Type B pancreatic cell (in vitro differentiated cells): ENCODE measurements at places on chromosomes 6 and 20.

DNA sequence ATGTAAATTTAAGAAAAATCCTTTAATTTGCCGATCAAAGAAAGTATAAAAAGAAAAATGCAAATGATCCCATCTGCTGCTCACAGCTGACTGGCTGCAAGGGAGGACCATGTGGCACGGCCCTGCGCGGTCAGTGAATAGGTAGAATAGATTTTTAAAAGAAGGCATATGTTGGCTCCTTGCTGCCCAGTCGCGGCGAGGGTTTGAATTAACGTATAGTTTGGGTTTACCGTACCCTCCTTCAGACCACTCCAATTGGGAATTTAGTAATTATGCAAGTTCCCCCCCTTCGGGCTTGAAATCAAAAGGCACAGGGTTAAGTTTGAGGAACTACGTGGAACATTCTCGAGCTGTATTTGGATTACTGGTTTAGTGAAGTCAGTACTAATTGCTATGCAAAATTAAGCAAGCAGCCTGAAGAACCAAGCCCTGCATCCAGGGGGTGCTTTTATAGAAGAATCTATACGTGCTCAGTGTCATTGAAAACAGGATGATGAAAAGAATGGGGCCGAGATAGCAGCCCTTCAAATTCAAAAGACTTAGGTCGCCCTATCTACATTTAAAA is 1.1 kb upstream of the BEND3 start:
- no peak for DNase-seq

- DNase-seq, result no peak
Observed at GRCh38 chr20:57080796-57081195, 185.6 kb downstream of the BMP7 start.

- DNase-seq, result no peak
Observed at GRCh38 chr20:38599410-38599882, 2.2 kb upstream of the ARHGAP40 start.

DNA sequence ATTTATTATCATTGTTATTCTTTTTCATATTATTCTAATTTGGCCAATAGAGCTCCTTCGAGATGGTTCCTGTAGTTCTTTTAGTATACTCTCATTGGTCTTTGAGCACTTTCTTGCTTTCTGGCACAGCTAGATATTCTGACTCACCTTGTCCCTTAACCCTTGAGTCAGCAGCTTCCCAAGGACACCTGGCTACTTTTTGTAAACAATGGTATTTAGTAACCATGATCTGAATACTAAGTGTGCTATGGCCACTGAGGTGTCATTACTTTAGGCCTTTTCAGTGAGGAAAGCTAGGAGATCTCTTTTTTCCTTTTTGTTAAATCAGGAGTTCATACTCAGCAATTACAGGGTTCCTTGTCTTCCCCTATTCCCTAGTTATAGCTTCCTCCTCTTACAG is 126.5 kb upstream of the CITED2 start:
- DNase-seq, result no peak

DNA sequence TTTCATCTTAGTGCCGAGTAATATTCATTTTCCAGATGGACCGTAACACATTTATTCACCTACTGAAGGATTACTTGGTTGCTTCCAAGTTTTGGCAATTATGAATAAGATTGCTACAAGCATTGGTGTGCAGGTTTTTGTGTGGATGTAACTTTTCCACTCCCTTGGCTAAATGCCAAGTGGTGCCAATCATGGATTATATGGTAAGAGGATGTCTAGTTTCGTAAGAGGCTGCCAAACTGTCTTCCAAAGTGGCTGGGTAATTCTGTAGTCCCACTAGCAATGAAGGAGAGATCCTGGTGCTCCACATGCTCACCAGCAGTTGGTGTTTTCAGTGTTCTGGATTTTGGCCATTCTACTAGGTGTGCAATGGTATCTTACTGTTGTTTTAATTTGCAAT is 117.1 kb downstream of the IRF4 start:
- DNase-seq, result no peak

- no peak for DNase-seq
Observed at GRCh38 chr6:73566954-73567591, 46.2 kb upstream of the EEF1A1 start.

DNA sequence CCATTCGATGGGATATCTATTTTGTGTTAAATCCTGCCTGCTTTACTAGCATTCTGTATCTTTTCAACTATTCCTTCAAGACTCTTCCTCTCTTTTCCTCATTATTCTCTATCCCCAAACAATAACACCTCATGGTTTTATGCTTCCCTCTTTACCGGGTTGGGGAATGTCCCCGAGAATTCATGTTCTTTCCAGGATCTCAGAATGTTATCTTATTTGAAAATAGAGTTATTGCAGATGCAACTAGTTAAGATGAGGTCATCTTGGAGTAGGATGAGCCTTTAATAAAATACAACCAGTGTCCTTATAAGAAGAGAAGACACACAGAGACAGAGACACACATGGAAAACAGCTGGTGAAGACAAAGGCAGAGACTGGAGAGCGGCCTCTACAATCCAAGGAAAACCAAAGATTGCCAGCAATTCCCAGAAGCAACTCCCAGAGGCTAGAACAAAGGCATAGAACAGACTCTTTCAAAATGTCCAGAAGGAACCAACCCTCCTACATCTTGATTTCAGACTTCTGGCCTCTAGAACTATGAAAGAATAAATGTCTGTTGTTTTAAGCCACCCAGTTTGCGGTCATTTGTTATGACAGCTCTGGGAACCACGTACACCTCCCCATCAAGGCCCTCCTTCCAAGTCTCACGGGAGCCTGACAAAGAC is 126.8 kb upstream of the TNFAIP3 start:
- DNase-seq, result no peak

DNA sequence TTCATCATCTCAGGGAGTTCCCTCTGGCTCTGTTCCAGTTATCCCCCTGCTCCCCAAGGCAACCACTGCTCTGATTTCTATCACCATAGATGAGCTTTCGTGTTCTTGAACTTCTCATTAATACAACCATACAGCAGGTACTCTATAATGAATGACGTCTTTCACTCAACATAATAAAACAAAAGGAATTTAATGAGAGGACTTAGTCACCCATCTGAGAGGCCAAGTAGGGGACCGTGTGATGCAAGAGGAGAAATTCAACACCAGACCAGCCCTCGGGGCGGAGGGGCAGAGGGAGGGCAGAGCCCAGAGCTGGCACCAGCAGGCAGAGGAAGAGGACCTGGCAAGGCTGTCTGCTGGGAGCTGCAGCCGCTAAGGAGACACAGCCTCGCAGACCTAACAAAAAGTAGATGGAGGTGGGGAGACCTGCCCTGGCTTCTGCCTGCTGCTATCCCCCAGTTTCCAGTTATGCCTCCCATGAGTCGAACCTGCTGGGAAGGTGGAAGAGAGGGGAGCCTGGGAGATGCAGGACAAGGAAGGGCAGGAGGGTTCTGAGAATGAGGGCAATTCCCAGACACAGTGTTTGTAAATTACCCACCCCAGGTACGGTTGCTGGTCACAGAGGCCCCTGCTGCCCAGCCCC is 13.8 kb downstream of the CCN5 start:
- DNase-seq, result no peak

DNA sequence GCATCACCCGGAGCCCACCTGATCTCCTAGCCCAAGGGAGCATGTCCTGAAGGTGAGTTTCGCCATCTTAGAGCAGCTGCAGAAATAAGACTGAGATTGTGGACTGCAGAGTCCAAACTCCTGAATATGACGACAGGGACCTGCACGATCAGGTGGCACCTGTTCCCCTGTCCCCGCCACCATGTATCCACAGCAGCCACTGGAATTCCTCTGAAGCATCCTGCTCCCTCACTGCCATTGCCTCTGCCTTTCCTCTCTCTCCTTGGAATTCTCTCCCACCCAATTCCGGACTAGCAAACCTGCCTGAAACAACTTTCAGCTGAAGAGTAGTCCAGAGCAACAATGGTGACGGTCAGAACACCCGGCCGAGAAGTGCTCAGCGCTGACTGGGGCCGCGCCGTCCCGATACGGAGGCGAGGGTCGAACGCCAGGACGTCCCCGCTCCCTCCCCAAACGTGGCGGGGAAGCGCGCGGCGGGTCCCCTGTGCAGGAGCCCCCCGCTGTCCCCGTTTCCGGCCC is 694 bp upstream of the FAM120B start:
- no peak for DNase-seq

- no peak for DNase-seq
Observed at GRCh38 chr6:10535193-10535592, 14.0 kb downstream of the GCNT2 start.
